ENCODE measurements at places on chromosomes 12 and 14. TPM values are rescaled to one million over a fixed set of nuclear protein-coding genes. Genes with fewer than 3 reads are reported as not detected.

DNA sequence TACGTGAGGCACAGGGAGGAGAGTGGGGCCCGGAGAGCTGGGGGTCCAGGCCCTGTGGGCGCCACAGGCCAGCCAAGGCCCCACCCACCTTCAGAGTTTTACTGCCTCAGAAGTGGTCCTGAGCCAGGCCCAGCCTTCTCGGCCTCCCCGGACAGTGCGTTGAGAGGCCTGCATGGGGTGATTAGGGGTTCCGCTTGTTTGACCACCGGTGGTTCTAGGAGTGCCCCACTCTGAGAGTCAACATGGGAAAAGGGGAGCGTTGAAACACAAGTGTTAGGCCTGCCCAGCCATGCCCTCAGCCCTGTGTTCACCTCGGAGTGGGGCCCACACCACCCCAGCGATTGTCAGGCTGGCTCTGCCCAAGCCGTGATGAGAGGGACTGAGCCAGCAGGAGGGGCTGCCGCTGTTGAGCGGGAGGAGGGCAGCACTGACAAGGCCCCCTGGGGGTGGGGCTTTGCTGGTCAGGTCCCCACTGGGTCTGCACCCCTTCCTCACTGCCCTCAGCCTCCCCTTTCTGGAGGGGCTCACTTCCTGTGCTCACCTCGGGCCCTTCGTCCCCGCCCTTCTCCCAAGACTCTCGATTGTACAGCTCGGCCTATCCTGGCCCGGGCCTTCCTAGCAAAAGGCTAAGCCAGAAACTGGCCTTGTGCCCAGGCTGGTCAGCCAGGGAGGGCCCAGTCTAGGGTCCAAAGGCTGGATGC, 4.8 kb downstream of the CKB start:
- DNase-seq = no peak

Gene LTBP2
- total RNA-seq = 0.44 TPM

DNA sequence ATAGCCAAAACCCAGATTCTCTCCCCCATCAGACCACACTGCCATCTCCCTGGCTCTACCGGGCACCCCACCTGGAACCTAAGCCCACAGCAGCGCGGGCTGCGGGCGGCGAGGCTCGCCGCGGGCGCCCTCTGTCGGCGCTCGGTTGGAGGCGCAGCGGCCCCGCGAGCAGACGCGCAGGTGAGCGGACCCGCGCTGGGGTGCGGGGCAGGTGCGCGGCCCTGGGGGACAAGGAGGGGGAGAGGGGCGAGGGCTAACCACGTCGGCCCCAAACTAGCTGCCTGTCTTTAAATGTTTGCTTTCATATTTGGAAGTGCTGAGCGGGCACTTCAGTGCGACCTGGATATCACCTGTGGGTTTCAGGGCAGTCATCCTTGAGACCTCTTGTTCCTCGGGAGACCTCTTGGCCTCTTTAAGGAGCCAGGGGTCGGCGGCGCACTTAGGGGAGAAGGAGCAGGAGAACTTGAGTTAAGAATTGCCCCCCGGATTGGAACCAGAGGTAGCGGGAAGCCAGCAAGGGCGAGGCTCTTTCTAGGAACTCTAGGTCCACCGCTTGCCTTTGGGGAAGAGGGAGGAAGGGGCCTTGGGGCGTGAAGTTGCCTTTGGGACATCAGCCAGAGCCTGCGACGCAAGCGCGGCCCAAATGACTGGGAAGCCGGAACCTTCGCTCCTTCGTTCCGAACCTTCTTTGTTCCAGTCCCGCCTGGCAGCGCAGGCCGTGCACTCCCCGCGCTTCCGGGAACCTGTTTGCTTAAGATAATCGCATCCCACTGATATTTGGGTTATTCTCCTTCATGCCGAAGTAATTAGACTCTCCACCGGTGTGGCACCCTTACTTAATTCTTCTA, 78.7 kb downstream of the NEDD1 start:
- DNase-seq = peak; percentile 65

Gene HAL
- 0.17 TPM for total RNA-seq

- no peak for DNase-seq
Observed at GRCh38 chr12:132326646-132327045, 2.7 kb downstream of the GALNT9 start.

GRCh38 chr14:95062946-95063345, 94.4 kb downstream of the DICER1 start:
- no peak for DNase-seq
